ENCODE measurements at places on chromosomes 16 and 17.

GRCh38 chr16:35631261-35631945, 2172.0 kb downstream of the TP53TG3F start:
- H3K4me3 ChIP-seq: no peak overlapping the region
- H3K27me3 ChIP-seq: no peaks in the 10 kb centered on the region
- H3K4me1 ChIP-seq: no peaks in the 10 kb centered on the region
- H3K27ac ChIP-seq: no peak overlapping the region
- no peak for DNase-seq
- no peaks in the 10 kb centered on the region for H3K36me3 ChIP-seq

DNA sequence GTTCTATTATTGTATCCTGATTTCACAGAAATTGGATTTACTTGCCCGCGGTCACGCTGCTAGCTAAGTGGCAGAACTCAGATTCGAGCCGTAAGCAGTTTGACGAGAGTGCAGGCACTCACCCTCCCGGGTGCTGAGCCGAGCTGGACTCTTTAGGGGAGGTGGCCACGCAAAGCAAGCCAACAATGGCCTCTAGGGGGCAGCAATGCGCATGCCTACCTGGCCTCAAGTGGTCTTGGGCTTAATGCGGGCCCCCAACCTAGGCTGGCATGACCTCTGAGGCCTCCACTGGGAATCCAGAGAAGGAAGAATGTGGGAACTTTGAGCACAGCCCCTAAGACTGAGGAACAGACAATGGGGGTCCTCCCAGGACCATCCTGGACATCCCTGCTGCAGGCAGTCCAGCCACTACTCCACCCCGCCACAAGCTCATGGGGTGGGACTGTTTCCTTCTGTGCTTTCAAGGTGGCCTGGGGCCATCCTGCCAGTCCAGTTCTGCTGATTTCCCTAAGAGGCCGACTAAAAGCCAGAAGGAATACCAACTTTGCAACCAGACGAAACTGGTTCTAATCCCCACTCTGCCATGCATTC, 276.5 kb downstream of the XYLT1 start:
- no peaks in the 10 kb centered on the region for H3K4me1 ChIP-seq
- no peak overlapping the region for H3K27ac ChIP-seq
- DNase-seq: peak; percentile 72
- peaks cover 19% of the 10 kb centered on the region for H3K27me3 ChIP-seq

GRCh38 chr17:53719229-53719628, 103.5 kb upstream of the KIF2B start:
- no peak for DNase-seq
- no peaks in the 10 kb centered on the region for H3K4me1 ChIP-seq
- no peaks in the 10 kb centered on the region for H3K36me3 ChIP-seq
- H3K27ac ChIP-seq: no peak overlapping the region

DNA sequence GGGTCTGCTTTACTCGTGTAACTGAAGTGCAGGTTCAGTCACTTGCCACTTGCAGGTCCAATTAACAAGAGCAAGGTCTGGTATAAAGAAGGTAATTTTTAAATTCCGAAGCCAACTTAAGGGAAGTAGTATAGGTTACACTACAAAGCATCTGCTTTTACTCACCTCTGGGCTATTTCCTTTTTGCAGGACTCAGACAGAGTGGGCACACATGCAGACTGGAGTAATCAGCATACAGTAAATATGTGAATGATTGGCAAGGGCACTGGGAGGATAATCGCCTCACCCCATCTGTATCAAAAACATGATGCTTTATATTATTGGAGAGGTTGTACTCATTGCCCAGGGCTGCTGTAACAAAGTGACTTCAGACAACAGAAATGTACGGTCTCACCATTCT, 160.1 kb upstream of the CDH5 start:
- no peaks in the 10 kb centered on the region for H3K4me1 ChIP-seq
- no peak overlapping the region for H3K27ac ChIP-seq
- H3K36me3 ChIP-seq: no peaks in the 10 kb centered on the region
- no peak for DNase-seq
- no peak overlapping the region for H3K4me3 ChIP-seq

DNA sequence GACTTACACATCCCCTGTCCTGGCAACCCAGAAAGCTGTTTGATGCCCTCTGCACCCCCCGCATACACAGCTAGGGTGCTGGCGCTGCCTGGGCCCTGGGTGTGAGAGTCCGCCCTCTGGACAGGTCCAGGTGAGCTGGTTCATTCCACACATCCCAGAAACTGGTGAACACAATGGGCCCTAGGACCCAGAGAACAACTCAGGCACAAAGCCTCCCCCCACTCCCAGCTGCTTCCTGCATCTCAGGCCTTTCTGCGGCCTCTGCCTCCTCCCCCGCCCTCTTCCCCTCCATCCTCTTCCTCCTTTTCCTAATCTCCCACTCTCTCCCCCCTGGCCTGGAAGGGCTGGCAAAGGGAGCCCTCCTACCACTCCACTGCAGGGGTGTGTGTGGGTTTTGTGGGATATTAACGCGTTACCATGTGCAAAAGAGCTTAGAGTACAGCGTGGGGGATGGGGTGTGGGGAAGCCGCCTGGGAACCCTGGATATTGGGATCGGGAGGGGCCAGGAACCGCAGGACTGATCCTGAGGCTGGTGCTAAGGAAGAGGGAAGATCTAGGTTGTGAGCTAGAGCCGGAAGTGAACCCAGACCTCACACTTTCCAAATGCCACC, 1.6 kb upstream of the PPP1R9B start:
- peak overlapping the region; percentile 87 for H3K27ac ChIP-seq
- peak; percentile 70 for DNase-seq
- H3K36me3 ChIP-seq: peaks cover 12% of the 10 kb centered on the region
- peak overlapping the region; percentile 67 for H3K4me3 ChIP-seq

DNA sequence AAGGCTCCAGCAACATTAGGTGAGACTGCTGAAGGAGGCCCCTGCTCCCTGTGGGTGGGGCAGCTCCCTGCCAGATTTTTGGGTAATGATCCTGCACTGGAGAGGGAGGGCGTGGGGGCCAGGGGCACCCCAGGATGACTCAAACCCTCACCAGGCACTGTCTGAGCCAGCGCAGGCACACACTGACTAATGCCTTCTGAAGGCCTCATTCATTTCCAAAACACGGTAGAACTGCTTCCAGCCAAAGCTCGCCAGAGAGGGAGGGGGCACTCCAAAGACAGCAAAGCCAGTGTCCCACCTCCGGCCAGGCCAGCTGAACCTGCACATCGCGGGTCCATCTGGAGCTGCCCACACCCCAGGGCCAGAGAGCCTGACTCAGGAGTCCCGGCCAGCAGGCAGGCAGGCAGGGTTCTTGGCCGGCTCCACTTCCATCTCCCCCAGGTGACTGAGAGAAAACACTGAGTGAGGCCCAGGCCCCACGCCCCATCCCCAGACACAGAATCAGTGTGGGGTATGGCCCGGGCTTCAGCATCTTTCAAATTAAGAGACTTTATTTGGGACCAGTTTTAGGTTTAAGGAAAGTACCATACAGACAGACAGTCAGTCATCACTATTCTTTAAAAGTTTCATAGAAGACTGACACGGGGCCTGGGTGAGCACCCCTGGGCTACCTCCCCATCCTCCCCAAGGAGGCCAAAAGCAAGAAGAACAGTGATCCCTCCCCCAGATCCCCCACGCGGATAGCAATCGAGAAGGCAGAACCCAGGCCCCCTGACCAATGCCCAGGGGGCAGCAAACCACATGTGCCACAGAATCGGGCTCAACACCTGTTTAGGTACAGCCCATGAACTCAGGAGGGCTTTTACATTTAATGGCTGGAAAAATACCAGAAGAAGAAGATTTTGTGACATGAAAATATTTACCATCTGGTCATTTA, 2.3 kb downstream of the PIEZO1 start:
- peak; percentile 46 for DNase-seq
- H3K4me1 ChIP-seq: peaks cover 46% of the 10 kb centered on the region
- no peaks in the 10 kb centered on the region for H3K27me3 ChIP-seq

- peaks cover 48% of the 10 kb centered on the region for H3K4me1 ChIP-seq
- no peak for DNase-seq
- H3K27me3 ChIP-seq: no peaks in the 10 kb centered on the region
- H3K36me3 ChIP-seq: peaks cover 23% of the 10 kb centered on the region
- H3K4me3 ChIP-seq: no peak overlapping the region
Observed at GRCh38 chr16:57476546-57477410, 9.5 kb downstream of the DOK4 start.

GRCh38 chr17:3815122-3815521, 14.1 kb upstream of the ITGAE start:
- no peaks in the 10 kb centered on the region for H3K4me1 ChIP-seq
- H3K4me3 ChIP-seq: no peak overlapping the region
- peaks cover 81% of the 10 kb centered on the region for H3K36me3 ChIP-seq
- no peak overlapping the region for H3K27ac ChIP-seq

DNA sequence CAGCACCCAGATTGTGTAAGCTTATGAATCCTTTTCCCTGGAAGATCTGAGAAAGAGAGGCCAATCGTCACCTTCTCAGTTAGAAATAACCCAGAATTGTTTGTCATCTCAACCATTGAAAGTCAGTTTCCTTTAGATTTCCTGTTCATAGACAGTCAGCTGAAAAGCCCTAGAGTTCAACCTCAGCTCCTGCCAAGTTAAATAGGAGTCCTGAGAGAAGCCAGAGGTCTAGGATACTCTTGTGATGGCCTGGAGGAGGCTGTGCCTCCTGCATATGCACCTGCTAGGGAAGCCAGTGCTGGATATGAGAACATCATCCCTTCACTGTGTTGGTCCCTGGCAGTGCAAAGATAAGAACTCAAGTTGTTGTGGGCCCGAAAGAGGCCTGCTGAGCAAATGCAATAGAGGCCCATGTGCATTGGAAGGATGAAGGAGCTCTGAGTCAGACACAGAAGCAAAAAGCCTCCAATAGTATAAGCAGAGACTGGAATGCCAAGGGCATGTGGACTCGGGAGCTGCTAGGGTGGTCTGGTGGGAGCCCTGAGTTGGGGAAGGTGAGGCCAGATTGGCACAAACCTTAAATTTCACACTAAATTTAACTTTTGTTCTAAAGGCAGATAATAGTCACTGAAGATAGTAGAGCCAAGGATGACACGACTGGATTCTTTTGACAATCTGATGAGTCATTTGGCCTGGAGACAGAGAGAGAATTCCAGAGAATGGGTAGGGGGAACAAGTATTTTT, 520.9 kb upstream of the CDH5 start:
- H3K27me3 ChIP-seq: no peaks in the 10 kb centered on the region
- DNase-seq: no peak
- H3K27ac ChIP-seq: no peak overlapping the region
- H3K36me3 ChIP-seq: no peaks in the 10 kb centered on the region

DNA sequence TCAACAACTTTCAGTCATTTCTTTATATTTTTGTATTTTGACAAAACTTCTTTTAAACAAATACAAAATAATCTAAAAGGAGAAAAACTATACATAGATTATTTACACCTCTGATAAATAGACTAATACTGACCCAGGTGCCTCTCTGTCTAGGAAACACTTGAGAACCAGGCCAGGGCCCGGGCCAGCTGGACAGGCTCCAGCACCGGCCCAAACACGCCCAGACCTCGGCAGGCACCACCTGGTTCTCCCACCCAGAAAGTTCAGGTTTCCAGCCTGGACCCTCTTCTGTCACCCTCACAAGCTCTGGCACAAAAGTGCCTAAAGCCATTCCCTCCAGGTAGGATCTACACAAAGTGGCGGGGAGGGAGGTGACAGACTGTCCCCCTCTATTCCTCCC, 97.0 kb upstream of the DNAH17 start:
- H3K4me3 ChIP-seq: no peak overlapping the region
- peaks cover 30% of the 10 kb centered on the region for H3K36me3 ChIP-seq
- DNase-seq: no peak

GRCh38 chr16:89491238-89491869, 993 bp upstream of the ANKRD11 start:
- peak overlapping the region; percentile 91 for H3K27ac ChIP-seq
- no peak for DNase-seq
- H3K36me3 ChIP-seq: peaks cover 13% of the 10 kb centered on the region
- peak overlapping the region; percentile 97 for H3K4me3 ChIP-seq
- peaks cover 41% of the 10 kb centered on the region for H3K4me1 ChIP-seq

DNA sequence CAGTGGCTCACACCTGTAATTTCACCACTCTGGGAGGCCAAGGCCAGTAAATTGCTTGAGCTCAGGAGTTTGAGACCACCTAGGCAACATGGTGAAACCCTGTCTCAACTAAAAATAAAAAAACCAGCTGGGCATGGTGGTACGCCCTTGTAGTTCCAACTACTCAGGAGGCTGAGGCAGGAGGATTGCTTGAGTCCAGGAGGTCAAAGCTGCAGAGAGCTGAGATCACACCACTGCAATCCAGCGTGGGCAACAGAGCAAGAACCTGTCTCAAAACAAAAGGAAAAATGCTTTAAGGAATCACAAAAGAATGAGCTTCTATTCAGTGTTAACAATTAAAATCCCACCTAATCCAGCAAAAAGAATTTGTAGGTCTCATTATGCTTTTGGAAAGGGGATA, 5.9 kb downstream of the PRR11 start:
- H3K27me3 ChIP-seq: no peaks in the 10 kb centered on the region
- H3K4me3 ChIP-seq: no peak overlapping the region
- H3K4me1 ChIP-seq: peaks cover 22% of the 10 kb centered on the region
- peaks cover 5% of the 10 kb centered on the region for H3K36me3 ChIP-seq
- H3K27ac ChIP-seq: no peak overlapping the region
- no peak for DNase-seq

GRCh38 chr16:2702871-2703745, 16.9 kb downstream of the PRSS27 start:
- peaks cover 80% of the 10 kb centered on the region for H3K36me3 ChIP-seq
- no peak overlapping the region for H3K27ac ChIP-seq
- no peaks in the 10 kb centered on the region for H3K27me3 ChIP-seq
- no peak overlapping the region for H3K4me3 ChIP-seq
- peaks cover 37% of the 10 kb centered on the region for H3K4me1 ChIP-seq

- H3K36me3 ChIP-seq: no peaks in the 10 kb centered on the region
- H3K4me1 ChIP-seq: no peaks in the 10 kb centered on the region
- no peak overlapping the region for H3K27ac ChIP-seq
- H3K27me3 ChIP-seq: peaks cover 30% of the 10 kb centered on the region
Observed at GRCh38 chr16:49470513-49470991, 96.9 kb downstream of the C16orf78 start.

DNA sequence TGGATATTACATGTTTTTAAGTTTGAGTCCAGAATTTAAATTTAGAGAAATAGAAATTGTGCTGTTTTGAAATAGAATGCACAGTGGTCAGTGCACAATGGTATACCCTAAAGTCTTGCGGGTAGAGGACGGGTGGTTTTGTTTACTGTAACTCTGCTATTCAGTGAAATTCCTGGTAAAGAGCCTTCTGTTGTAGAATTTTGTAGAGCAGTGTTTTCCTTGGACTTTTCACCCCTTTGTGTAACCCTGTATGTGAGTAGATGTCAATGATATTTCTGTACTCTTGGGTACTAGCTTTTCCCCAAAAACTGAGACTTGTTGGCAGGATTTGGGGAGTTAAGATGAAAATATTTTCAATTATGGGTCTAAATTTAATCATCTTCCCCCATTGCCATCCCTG, 19.5 kb downstream of the IST1 start:
- H3K4me1 ChIP-seq: no peaks in the 10 kb centered on the region
- peaks cover 77% of the 10 kb centered on the region for H3K36me3 ChIP-seq
- DNase-seq: no peak
- H3K4me3 ChIP-seq: no peak overlapping the region
